Activated CD4-positive, alpha-beta T cell treated with anti-CD3 and anti-CD28 coated beads, Interleukin-2, amount 50 U/mL, for 4 hours (primary cell): ENCODE measurements at places on chromosomes 7 and 10.

DNA sequence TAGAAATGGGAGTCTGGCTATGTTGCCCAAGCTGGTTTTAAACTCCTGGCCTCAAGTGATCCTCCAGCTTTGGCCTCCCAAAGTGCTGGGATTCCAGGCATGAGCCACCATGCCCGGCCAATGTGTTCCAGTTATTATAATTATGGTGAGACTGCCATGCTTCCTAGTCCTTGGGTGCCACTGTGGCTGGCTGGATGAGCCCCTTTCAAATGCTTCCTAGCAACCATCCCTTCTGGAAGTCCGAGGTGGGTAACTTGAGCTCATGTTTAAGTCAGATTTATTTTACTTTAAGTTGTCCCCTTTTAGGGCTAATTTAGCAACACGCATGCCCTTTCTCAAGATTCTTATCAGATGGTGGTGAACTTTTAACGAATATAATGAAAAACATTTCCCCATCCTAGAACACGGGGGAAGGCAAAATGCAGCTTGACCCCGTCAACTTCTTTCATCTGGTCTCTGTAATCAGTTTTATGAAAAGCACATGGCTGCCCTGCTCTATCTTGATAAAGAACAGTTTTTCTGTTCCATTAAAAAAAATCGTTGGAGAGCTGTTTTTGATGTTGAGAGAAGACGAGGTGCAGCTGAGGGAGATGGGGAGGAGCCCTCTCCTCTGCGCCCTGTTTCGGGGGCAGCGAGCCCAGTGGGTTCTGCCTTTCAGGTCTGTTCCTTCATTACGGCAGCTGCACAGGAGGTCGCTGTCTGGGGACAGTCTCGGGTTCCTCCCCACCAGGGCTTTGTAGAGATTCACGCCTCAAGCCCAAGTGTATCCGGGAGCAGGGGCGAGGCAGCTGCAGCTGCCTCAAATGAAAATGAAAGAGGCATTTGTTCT, 61.0 kb upstream of the MKI67 start:
- DNase-seq, result no peak

DNA sequence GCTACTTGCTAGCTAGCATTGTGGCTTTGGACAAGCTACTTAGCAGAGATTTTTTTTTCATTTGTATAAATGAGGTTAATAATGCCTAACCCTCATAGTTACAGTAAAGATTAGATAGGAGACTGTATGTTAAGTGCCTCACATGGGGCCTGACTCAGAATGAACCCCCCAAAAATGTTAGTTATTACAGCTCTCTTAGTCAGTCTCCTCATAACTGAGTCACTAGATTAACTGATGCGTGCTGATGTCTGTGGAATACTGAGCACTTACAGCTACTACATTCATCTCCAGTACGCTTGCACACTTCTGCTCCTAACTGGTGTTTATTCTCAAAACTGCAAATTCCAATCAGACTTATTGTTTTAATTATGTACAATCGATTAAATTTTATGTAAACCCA, 315.3 kb downstream of the SNX13 start:
- no peak for DNase-seq

GRCh38 chr10:113999531-113999930, 44.1 kb upstream of the ADRB1 start:
- no peak for DNase-seq

DNA sequence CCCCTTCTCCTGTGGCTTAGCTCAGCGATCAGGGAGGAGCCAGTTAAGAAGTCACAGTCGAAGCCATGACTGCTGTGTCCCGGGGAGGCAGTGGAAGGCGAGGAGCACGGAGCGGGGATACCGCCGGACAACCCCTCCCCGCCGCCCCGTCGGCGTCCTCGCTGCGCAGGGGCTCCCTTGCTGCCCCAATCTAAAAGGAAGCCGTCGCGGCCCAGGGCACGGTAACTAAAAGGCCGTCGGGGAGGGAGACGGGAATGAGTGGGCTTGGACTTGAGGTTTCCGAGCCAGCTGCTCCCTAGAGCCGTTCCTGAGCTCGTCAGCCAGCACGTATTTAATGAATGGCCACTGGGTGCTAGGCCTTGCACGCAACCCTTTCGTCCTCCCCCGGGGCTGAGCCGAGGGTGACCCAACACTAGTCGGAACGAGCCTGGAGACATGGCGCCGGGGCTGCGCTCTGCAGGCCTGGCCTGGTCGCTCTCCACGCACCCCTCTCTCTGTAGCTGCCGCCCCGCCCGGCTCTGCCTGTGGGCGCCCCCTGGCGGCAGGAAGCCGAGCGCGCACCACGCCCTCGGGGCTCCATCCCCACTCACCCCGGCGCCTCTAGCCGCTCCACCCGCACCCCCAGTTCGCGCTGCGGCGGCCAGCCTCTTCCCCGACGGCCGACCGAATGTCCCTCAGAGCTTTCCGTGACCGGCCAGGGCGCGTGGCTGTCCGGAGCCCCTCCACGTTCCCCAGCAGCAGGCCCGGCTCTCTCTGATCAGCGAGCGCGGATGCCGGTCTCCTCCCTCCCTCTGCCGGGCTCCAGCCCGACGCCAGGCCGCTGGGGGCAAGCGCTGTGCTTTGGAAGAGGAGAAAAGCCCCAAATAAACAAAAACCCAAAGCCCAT, 29.3 kb upstream of the KCNK18 start:
- DNase-seq, result peak; percentile 56

GRCh38 chr10:21505711-21506278, 19.7 kb downstream of the SKIDA1 start:
- DNase-seq, result no peak

DNA sequence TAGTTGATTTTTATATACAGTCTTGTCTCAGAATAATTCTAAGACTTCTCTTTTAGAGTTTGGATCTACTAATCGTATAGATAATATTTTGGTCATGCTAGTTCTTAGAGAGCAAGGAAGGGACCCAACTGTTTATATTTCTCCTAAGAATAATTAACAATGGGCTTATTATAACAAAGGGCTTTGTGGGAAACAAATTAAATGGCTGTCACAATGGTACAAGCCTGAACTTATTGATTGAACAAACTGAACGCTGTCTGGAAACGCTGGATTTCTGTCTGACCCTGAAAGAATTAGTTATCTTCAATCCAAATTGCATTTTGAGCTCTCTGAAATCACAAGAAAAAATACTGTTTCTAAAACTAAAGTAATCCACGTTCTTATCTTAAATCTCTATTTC, 56.8 kb downstream of the CSTF2T start:
- DNase-seq, result no peak

GRCh38 chr10:124717911-124718741, 26.1 kb downstream of the FAM53B start:
- DNase-seq, result peak; percentile 68

DNA sequence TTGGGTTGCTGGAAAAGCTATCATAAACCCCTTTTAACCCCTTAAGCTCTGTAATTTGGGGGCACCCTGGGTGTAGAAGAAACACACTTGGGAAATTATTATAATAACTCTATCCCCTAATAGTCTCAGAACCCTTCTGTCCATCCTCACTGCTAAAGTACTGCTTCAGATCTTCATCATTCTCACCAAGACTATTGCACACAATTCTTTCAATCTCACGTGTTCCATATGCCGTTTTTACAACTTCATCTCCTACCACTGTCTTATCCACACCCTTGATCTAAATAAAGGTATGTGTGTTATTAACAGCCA, 15.8 kb downstream of the ANKRD22 start:
- no peak for DNase-seq

DNA sequence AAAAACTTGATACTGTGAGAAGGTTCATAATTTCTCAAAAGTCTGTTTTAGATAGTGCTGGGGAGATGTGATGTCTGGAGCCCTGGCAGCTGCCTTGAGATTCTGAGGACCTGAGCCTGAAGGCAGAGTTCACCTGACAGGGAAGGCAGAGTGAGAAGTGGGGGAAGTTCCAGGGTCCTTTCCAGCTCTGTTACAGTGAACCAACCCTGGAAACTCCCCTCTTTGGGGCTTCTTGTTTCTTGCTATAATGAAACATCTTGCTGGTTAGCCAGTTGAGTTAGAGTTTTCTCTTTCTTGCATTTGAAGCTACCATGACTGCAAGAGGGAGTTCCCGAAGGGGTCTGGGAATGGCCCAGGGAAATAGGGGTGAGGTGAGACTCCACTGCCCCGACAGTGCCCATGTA, 158.9 kb upstream of the TNRC18 start:
- DNase-seq, result no peak

GRCh38 chr10:61136139-61136538, 192.2 kb upstream of the RHOBTB1 start:
- DNase-seq, result no peak

- no peak for DNase-seq
These were observed 47.2 kb upstream of the ZRANB1 start for GRCh38 chr10:124894569-124895215.

GRCh38 chr10:12852687-12853086, 148.8 kb downstream of the CCDC3 start:
- no peak for DNase-seq
